ENCODE measurements at places on chromosomes 7 and 10. TPM values are rescaled to one million over a fixed set of nuclear protein-coding genes. Genes with fewer than 3 reads are reported as not detected.

GRCh38 chr7:42283553-42283952 is 46.5 kb upstream of the GLI3 start:
- no peak overlapping the region for H3K27ac ChIP-seq
- H3K27me3 ChIP-seq = no peaks in the 10 kb centered on the region
- H3K4me3 ChIP-seq = no peak overlapping the region
- no peaks in the 10 kb centered on the region for H3K36me3 ChIP-seq

The CPA1 gene
- not detected for total RNA-seq

DNA sequence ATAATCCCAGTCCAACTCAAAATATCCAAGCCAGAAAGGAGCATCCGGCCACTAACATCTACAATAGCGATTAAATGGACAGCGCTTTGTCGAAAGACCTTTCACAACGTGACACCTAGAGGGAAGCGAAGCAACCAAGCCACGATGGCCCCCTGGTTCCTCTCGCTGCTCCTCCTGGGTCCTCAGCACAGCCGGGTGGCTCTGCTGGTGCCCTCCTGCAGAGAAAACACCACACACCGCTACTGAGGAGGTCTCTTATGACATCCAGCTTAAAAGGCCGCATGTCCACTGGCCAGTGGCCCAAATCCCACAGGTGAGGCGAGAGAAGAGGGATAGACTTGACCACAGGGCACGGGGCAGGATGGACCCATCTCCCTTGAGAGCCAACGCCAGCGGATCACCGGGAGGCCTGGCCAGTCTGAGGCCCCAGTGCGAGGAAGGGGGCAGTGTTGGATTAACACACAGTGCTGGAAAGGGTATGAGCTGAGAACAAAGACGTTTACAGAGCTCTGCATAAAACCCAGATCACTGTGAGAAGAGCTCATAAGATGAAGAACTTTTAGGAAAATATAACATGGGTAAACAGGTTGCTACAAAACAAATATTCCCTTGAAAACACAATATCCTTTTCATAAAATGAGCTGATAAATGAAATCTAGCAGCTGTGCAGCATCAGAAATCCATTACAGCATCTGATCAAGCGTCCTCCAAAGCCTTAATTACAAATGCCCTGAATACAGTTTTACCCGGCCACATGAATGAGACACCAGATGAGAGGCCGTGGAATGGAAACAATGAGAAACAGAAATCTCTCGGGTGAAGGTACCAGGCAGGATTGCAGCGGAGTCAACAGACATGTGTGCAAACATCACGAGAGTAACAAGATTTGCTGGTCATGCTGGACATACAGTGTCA is 236.7 kb downstream of the DIP2C start:
- H3K4me1 ChIP-seq = no peaks in the 10 kb centered on the region
- no peaks in the 10 kb centered on the region for H3K36me3 ChIP-seq
- H3K27me3 ChIP-seq = no peaks in the 10 kb centered on the region
- no peak for DNase-seq

The CDCA7L gene
- total RNA-seq = 41.2 TPM

DNA sequence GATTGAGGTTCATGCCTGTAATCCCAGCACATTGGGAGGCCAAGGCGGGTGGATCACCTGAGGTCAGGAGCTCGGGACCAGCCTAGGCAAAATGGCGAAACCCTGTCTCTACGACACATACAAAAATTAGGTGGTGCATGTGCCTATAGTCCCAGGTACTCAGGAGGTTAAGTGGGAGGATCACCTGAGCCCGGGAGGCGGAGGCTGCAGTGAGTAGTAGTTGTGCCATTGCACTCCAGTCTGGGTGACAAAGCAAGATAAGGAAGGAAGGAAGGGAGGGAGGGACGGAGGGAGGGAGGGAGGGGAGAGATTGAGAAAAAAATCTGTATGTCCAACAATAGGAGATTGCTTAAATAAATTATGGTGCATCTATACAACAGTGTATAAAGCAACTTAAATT is 13.2 kb downstream of the TLL2 start:
- peaks cover 7% of the 10 kb centered on the region for H3K27me3 ChIP-seq
- DNase-seq = no peak
- H3K4me1 ChIP-seq = no peaks in the 10 kb centered on the region
